ENCODE measurements at places on chromosomes 7 and 10.

- no peak for DNase-seq
These were observed 11.0 kb downstream of the POT1 start for GRCh38 chr7:124918662-124919061.

DNA sequence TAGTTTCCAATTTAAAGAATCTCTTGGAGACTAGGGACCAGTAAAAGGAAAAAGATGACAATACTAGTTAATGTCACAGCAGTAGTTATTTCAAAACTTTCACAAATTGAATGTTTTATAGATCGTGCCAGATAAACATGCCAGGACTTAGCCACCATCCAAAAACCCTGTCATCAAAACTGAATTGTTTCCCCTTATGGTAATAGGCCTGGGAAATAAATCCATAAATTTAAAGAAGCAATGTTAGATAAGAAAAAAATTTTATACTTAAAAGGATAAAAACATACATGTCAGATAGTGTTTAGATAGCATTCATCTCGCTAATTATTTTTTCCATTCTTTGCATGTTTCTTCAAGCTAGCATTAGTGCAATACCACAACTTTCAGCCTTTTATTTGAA is 71.2 kb downstream of the SUGCT start:
- no peak for DNase-seq

DNA sequence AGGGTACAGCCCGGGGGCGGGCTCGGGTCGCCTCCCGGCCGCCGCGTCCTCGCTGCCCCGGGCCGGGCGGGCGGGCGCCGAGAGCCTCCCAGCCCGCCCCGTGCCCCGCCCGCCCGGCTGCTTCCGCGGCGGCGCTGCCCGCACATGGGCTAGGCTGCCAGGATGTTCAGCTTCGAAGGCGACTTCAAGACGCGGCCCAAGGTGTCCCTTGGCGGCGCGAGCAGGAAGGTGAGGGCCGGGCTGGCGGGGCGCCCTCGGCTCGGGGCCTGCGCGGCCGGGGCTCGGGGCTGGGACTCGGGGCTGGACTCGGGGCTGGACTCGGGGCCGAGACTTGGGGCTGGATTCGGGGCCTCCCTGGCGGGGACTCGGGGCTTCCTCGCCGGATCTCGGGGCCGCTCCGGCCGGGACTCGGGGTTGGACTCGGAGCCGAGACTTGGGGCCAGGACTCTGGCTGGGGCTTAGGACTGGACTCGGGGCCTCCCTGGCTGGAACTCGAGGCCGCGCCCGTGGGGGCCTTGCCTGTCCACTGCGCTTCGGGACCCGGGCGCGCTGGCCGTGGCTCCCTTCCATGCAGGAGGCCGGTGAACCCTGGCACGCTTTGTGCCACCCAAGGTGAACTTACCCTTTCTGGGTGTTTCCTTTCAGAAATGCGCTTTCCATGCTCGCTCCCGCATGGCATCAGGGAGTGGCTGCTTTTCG is 534 bp downstream of the UBE3C start:
- DNase-seq, result no peak

DNA sequence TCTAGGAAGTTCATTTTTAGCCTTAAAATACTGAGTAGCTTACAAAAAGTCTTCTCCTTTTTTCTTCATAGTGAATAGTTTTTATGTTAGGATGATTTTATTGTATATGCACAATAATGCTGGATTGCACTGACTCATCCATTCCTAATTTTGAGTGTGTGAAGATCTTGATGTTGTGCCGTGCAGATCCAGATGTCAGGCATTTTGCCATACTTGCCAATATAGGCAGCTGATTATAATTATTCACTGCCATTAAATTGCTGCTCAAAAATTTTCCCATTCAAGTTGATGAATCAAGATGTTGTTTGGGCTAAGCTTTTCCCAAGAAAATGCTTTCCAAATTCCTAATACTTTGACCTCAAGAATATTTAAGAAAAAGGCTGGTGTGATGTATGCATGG is 218.3 kb downstream of the AHR start:
- DNase-seq, result no peak

GRCh38 chr7:22542254-22542653 is 42.3 kb upstream of the STEAP1B start:
- no peak for DNase-seq

GRCh38 chr10:99975942-99976809 is 33.6 kb downstream of the DNMBP start:
- no peak for DNase-seq

DNA sequence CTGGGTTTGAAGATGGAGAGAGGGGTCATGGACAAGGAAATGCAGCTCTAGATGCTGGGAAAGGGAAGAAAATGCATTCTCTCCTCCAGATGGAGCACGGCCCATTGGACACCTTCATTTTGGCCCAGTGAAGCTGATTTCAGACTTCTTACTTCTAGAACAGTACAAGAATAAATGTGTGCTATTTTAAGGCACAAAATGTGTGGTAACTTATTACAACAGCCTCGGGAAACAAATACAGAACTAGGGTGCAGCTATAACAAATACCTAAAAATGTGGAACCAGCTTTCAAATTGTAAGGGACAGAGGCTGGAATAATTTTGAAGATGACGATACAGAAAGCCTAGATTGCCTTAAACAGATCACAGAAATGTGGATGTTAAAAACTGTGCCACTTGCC is 54.1 kb downstream of the CYTH3 start:
- DNase-seq, result no peak

GRCh38 chr10:18860631-18861240 is 187.9 kb upstream of the MALRD1 start:
- DNase-seq, result no peak

- peak; percentile 28 for DNase-seq
These were observed 4.9 kb upstream of the SRI start for GRCh38 chr7:88224601-88225275.

GRCh38 chr7:52720856-52721255 is 314.6 kb upstream of the POM121L12 start:
- no peak for DNase-seq

DNA sequence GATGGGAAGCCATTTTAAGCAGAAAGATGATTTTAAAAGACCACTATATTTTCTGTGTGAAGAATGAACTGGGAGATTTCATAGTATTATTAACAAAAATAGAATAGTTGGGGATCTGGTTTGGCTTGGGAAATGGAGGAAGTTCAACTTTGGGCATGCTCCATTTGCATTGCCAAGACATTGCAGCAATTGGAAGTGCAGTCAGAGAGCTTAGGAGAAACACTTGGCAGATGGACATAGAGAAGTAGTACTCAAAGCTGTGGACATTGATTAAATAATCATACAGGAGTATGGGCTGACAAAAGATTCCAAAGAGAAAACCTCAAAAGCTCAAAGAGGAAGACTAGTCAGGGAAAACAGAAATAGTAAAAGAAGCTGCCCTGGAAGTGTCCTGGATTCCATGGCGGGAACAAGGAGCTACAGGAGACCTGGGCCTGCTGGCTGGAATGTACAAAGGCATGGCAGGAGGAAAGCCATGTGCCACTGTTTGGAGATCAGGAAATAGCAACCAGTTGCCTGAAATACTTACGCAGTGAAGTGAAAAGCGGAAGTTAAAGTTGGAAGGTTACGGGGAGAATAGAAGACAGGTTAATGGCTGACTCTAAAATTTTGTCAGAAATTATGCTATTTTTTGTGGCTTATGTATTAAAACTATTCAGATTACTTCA is 93.6 kb upstream of the MXI1 start:
- DNase-seq, result no peak

All from keratinocyte (primary cell).